ENCODE measurements at places on chromosomes 4 and X.

DNA sequence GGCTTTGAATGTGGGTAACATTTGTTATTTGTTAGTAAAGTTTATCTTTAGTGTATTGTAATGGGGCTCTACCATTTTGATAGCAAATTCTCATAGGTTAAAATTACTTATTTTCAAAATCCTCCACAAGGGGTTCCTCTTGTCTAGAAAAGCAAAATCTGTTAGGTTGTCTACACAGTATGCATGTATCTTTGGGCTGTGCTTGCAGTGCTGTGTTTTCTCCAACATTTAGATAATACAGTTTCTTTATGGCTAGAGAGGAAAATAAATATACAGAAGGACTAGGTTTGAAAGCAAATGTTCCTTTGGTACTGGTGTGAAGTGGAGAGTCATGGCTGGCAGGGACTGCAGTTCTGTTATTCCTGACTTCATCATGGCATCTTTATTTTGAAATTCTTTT lies 40.3 kb downstream of the POLR2B start:
- no peak for DNase-seq

- peak; percentile 41 for DNase-seq
Measured at GRCh38 chr4:87912164-87913004, 63.1 kb upstream of the SPP1 start.

- DNase-seq = no peak
Measured at GRCh38 chrX:130645955-130646583, 244.3 kb downstream of the RBMX2 start.

- DNase-seq = no peak
Measured at GRCh38 chr4:150355858-150356455, 226.0 kb upstream of the MAB21L2 start.

- DNase-seq = no peak
Measured at GRCh38 chr4:139887962-139888735, 222.5 kb downstream of the MGST2 start.

GRCh38 chrX:124223524-124223923 lies 108.9 kb upstream of the TEX13D start:
- peak; percentile 22 for DNase-seq

- peak; percentile 26 for DNase-seq
Measured at GRCh38 chr4:8547108-8547911, 32.9 kb upstream of the GPR78 start.

- DNase-seq = no peak
Measured at GRCh38 chr4:153513596-153513995, 47.4 kb downstream of the TMEM131L start.

- no peak for DNase-seq
Measured at GRCh38 chr4:169234137-169234855, 36.5 kb downstream of the SH3RF1 start.

GRCh38 chr4:155228713-155229112 lies 20.3 kb downstream of the NPY2R start:
- DNase-seq = no peak

- no peak for DNase-seq
Measured at GRCh38 chr4:146053891-146054290, 115.3 kb upstream of the ZNF827 start.

GRCh38 chr4:27828843-27829242 lies 968.2 kb downstream of the STIM2 start:
- no peak for DNase-seq

DNA sequence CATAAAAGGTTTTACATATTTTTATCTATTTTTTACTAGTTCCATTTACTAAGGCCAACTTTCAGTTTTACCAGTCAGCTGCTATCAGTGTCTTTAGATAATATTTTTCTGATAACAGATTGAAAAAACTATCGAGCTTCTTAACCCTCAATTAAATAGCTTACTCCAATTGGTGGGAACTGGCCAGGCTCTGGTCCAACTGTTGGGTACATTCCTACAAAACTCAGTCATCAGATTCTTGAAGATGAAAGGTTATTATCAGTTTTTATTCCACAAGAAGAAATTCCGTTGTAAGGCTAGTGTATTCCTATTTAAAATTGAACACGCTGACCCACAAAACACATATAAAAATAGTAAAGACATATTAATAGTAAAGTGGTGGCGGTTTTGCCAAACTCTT lies 346.2 kb downstream of the MAPK10 start:
- DNase-seq = no peak

DNA sequence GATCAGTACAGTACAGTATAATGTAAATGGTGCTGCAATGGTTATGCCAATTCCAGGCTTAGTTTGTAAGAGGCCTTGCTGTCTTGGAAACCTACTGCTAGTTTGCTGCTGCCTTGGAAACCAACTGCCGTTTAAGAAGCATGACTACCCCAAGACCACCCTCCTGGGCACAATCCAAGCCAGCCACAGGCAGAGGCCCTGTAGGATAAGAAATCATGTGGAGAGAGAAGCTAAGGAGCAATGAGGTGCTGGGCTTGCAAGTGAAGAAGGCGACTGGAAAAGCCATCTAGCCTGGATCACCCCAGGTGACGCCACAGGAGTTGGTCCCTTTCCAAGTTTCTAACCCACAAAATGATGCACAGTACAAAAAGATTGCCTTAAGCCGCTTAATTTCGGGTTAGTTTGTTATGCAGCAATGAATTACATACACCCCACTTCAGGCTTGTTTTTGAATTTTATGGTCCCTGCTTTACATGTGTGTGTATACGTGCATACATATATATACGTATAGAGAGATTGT lies 16.9 kb downstream of the ZFP42 start:
- DNase-seq = no peak

GRCh38 chr4:189050643-189051042 lies 890.0 kb upstream of the FRG1 start:
- DNase-seq = no peak

GRCh38 chrX:122850326-122850725 lies 333.8 kb upstream of the GRIA3 start:
- no peak for DNase-seq

DNA sequence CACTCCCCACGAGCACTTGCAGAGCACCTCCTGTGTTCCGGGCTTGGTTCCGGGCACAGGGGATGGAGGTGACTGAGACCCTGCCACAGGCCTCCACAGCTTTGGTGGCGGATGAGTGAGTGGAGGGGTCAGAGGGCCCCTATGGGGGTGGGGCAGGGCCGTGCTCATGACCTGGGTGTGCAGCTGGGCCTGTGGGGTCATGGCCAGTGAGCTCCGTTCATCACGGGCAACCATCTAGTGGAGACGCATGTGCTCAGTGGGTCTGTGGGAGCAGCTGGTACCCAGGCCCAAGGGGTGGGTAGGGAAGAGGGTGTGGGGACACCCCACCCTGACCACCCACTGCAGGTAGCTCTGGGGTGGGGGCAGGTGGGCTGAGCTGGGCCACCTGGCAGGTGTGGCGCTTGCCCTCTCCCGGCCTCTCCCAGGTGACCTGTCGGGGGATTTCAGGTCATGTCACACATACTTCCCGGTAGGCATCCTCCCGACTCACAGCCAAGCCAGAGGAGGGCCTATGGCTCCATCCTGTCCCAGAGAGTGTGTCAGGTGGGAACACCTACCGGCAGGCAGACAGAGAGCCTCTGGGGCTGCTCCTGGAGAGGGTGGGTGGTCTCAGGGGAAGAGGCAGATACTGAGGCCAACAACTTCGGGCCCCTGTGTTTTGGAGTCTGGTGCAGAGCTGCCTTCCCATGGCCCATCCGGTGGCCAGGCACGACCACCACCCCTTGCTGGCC lies 3.6 kb downstream of the PSAPL1 start:
- DNase-seq = no peak

DNA sequence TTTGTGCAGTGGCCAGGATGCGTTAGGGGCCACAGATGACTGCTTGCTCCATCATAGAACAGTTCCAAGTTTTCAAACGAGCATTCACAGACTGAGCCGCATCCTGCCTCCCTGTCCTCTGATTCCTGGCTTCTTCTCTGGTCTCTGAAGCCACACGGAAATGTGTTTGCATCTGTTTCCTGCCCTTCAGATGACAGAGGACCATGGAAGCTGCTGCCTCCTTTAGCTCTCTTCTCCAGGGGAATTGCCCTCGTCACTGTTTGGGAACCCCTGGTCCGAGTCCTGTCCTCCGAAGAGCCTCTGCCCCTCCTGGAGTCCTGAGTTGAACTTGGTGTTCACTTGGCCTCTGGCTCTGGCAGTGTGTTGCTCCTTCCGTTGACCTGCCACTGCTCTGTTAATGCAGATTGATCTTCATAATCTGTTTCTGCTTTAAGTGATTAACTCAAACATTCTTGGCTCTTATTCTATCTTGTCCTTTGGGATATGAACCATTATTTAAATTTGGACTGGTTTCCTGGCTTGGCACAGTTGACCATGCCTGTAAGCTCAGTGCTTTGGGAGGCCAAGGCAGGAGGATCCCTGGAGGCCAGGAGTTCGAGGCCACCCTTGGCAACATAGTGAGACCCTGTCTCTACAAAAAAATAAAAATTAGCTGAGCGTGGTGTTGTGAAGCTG lies 96.0 kb downstream of the PTTG2 start:
- DNase-seq = no peak

DNA sequence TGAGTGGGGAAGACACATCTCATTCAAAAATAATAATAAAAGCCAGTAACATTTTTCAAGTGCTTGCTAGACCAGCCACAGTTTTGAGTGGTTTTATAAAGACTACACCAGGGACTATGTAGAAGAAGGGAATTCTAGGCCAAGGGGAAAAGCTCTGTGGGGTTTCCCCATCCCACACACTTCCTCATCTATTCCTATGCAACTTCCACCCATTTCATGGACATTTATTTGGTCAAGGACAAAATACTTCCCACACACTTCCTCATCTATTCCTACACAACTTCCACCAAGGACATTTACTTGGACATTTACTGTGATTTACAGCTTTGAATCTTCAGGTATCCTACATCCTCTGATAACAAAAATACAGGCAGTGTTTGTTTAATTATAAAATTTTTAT lies 86.5 kb upstream of the KLF3 start:
- no peak for DNase-seq

GRCh38 chr4:159269956-159270355 lies 167.1 kb downstream of the RAPGEF2 start:
- no peak for DNase-seq

DNA sequence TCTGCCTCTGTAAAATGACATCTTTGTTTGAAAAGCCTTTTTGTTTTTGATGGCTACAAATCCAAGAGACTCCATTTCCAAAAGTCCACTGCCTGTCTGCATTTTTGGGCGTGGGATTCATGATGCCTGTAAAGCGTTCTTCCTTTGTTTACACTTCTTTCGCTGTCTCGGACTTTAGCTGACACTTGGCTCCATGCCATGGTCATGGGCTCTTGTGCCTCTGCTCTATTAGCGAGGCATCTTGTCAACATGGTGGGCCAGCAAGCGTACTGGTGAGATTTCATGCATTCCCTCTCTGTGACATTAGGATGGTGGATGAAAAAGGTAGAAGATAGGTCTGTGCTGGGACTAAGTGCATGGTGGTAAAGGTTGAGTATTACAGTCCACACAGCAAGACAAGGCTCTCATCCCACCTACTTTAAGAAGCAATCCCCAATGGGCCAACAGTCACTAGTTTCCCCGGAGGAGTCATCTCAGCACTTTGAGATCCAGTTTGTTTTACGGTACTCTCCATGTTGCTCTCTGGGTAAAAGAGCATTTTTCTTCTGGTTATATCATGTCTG lies 298.2 kb upstream of the KLF3 start:
- no peak for DNase-seq

DNA sequence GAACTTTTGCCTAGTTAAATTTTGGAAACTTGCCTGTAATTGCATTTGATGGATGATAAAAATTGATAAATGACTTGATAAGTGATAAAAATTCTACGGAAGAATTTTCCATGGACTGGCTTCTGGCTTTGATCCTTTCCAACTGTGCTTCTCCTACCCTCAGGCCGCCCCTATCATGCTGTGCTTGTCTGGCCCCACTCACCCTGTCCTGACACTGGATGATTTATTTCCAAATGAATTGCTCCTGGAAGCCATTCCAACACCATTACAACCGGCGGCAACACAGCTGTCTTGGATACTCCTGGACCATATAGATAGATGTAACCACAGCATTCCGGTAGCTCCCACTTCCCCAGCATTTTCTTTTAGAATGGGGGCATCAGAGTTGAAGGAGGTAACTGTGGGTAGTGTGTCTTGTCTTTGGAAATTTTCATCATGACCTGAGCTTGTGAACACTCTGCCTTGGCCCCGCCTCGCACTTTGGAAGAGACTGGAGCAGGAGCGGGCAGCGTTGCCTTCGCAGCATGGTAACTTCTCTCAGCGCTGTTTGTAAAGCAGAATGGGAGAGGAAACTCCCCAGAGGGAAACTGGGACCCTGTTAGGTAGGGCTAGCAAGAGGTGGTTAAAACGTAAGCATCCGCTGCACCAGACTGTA lies 77.4 kb downstream of the TBL1X start:
- no peak for DNase-seq

- DNase-seq = no peak
Measured at GRCh38 chr4:10413177-10413576, 44.0 kb downstream of the ZNF518B start.

All from NCI-H82 (cell line).